Neural crest cell (in vitro differentiated cells): ENCODE measurements at places on chromosomes 13 and 19. TPM values are rescaled to one million over a fixed set of nuclear protein-coding genes. Genes with fewer than 3 reads are reported as not detected.

- no peak for DNase-seq
These were observed 92.4 kb upstream of the SIAH3 start for GRCh38 chr13:45943965-45944364.

- no peak for DNase-seq
These were observed 6.9 kb downstream of the B3GNT8 start for GRCh38 chr19:41420101-41420880.

DNA sequence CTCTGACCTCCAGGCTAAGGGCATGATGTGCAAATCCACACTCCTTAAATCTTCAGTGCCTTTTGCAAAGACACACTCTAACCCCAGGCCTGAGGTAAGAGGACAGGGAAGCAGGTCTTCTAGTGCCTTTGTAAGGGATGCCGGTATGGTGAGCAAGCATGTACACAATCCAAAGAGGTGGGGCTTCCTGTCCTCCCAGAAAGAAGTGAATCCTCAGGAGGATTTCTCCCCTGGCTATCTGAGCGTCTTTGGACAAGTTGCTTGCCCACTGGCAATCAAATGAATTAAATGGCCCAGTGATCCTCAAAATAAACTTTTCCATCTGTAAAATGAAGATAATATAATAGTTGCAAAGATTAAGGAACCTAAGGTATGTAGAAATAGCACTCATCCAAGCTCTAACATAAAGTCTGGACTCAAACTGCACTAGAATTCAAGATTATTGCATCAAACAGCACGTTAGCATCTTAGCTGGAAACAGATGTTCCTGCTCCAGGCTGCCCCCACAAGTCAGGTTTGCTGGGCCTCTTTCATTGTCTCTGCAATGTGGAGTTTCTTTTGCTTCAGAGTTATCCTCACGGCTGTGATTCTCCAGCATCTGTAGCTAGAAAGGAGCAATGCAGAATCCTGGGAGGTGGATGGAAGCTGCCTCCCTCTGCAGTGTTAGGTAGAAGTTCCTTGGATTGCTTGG, 249.6 kb downstream of the TSHZ3 start:
- DNase-seq = no peak

DNA sequence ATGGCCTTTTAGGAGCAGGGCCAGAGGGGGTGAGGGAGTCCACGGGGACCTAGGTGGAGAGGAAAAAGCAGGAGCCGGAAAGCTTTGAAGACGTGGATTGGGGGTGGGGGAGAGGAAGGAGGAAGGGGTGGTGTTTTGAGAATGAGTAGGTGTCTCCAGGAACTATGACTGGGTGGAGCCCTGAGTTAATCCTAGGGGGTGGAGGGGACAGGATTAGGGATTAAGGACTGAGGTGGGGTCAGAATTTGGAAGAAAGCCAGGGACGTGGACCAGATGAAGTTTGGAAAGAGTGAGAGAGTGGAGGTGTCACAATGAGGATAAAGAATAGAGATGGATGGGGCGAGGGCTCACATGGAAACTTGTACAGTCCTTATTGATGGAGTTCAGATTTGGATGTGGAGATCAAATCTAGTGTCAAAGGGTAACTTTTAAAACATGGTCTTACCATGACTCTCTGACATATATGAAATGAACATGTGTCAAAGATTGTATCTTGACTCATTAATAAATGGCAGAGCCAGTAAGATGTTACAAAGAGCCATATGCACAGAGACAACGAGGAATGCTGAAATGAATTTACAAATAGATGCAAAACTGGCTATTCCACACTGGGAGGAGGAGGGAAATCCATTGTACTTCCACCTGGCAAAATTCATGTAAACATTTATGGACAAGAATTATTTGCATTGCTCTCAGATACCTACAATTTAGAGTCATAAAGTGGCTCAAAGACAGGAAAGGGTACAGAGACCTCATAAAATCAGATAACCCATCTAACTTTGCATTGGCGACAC, 1.7 kb upstream of the KLK13 start:
- no peak for DNase-seq

- DNase-seq = no peak
These were observed 401.3 kb downstream of the PCDH17 start for GRCh38 chr13:58032676-58033460.

- DNase-seq = no peak
These were observed 85.2 kb downstream of the LRRC63 start for GRCh38 chr13:46296921-46297320.

- DNase-seq = no peak
These were observed 50.6 kb upstream of the GAS6 start for GRCh38 chr13:113914333-113915011.

DNA sequence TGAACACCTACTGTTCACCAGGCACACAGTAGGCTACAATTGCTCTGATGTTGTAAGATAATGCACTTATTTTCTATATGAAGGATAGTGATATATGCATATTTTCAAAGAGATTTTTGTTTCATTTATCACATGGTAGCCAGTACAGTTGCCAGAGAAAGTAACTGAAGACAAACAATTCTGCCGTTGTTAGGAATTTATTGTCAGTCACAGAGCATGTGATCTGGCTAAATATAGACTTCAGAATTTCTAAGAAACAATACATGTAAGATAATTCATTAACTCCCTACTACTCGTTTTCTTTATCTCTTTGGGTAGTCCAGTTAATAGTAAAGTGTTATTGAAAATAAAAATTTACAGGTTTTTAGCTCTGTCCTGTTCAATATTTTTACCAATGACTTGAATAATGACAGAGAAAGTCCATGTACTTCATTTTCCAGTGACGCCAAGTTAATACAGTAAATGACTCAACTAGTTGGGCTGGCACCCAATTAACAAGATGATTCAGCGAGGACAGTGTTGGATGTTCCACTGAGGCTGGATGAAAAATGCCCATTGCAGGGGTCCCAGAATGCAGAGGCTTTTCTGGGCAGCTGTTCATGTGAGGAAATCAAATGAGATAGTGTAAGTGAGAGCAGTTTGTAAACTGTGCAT, 35.6 kb downstream of the GJA3 start:
- DNase-seq = no peak

DNA sequence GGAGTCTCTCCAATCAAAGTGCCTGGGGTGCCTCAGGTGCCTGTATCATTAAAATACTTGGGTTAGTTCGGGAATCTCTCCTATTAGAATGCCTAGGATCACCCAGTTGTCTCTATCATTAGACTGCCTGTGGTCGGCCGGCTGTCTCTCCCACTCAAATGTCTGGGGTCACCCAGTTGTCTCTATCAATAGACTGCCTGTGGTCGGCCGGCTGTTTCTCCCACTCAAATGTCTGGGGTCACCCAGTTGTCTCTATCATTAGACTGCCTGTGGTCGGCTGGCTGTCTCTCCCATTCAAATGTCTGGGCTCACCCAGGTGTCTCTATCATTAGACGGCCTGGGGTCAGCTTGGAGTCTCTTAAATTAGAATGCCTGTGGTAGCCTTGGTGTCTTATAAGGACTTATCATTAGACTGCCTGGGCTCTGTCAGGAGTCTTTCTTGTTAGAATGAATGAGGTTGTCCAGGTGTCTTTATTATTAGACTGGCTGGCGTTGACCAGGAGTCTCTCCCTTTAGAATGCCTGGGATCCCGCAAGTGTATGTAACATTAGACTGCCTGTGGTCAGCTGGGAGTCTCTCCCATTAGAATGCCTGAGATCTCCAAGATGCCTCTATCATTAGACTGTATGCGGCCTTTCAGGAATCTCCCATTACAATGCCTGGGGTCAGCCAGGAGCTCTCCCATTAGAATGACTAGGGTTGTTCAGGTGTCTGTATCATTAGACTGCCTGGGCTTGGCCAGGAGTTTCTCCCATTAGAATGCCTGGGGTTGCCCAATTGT, 1555.5 kb downstream of the UQCRFS1 start:
- no peak for DNase-seq

DNA sequence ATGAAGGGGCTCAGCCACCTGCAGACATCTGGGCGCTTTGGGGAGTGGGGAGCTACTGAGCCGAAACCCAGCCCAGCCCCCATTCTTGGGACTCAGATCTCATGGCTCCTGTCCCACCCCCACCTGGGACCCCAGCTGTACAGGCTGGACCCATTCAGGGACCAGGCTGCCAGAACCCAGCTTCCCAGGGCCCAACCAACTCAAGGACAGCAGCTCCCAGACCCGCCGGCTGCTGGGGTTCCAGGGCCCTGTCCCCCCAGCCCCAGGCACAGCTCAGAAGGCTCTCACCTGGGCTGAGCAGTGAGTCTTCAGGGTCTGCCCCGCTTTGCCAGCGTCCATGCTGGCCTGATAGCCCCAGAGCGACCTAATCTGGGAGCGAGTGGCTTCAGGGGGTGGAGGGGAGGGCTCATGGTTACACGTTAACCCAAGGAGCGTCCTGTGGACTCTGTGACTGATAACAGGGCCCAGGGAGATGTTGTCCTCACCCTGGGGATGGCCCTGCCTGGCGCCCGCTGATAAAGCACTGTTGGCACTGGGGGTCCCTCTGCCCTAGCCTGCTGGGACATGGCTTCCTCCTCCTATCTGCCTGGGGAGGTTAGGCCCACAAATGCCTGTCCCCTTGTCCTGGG, at the start of gene TMEM86B:
Gene TMEM86B (minus strand): TSS at position 361 of the 629 bp plus-strand sequence. CDS start 22 bp downstream, at position 339.
- DNase-seq = no peak

GRCh38 chr13:99273128-99273527, 14.9 kb upstream of the GPR18 start:
- no peak for DNase-seq

DNA sequence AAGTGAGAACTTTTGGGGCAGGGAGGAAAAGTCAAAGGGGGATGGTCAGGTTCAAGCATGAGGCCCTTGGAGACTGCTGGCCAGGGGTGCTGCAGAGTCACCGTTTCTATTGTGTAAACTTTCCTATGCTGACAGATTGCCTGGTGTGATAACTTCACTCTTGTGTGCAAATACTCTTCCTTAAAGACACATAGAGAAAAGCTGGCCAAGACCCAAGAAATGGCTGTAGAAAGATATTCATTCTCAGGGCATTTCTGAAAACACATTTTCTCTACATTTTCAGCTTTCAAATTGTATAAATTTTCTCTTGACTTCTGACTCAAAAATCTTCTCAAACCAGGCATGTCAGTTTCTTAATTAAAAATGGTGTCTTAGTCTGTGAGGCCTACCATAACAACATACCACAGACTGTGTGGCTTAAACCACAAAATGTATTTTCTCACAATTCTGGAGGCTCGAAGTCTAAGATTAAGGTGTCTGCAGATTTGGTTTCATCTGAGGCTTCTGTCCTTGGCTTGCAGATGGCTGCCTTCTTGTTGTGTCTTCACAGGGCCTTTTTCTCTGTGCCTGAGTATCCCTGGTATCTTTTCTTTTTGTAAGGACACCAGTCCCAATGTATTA, 304.5 kb downstream of the KCNRG start:
- DNase-seq = no peak

- DNase-seq = no peak
These were observed 89.8 kb downstream of the GNG7 start for GRCh38 chr19:2612619-2613249.

GRCh38 chr13:113777311-113778260, 18.6 kb downstream of the TMEM255B start:
- peak; percentile 54 for DNase-seq

DNA sequence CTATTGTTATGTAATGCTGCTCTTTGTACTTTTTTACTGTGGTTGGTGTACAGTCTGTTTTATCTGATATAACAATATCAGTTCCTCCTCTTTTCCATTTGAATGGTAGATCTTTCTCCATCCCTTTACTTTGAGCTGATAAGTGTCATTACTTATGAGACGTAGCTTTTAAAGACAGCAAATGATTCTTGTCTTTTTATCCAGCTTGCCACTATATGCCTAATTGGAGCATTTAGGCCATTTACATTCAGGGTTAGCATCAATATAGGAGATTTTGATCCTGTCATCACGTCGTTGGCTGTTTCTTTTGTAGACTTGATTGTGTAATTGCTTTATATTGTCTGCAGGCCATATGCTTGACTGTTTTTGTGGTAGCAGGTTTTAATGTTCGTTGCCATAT, 894.2 kb upstream of the ATXN8OS start:
- no peak for DNase-seq

DNA sequence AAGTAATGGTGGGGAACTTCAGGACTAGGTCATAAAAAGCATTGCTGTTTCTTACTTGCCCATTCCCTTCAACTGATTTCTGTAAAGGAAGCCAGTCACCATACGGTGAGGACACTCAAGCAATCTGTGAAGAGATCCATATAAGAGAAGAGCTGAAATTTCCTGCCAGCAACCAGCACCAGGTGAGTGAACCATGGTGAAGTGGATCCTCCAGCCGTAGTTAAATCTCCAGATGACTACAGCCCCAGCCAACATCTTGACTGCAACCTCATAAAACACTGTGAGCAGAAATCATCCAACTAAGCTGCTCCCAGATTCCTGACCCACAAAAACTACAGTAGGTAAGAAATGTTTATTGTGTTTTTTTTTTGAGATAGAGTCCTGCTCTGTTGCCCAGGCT, 3.8 kb upstream of the SLC6A16 start:
- no peak for DNase-seq

- no peak for DNase-seq
These were observed 41.6 kb downstream of the ARHGAP35 start for GRCh38 chr19:46902402-46902766.

- no peak for DNase-seq
These were observed 33.1 kb upstream of the C1QTNF9 start for GRCh38 chr13:24276306-24276705.

DNA sequence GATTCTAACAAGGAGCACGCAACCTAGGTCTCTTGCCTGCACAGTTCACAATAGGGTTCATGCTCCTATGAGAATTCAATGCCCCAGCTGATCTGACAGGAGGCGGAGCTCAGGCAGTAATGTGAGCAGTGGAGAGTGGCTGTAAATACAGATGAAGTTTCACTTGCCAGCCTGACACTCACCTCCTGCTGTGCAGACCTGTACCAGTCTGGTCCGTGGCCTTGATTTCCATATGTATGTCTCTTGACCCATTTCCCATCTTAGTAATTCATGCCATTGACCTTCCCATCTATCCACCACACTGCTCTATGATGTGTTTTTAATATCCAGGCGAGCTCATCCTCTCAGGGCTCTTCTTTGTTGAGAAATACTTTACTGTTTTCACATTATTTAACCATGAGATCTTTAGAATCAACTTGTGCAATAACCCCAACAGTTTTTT, 95.2 kb downstream of the LRCH1 start:
- peak; percentile 18 for DNase-seq

The SHANK1 gene
- 6.7 and 6.8 TPM in 2 replicates for total RNA-seq

The SPACA4 gene
- not detected in 2 replicates for total RNA-seq

The LGALS7 gene
- not detected in 2 replicates for total RNA-seq

The KLK12 gene
- total RNA-seq = not detected in 2 replicates

The CEACAM16 gene
- not detected in 2 replicates for total RNA-seq

The DAND5 gene
- total RNA-seq = not detected in 2 replicates
